AG04449 (cell line): ENCODE measurements at places on chromosomes 4 and X.
A peak's percentile ranks its signal among the peaks of the same experiment; 100 is the strongest.

GRCh38 chrX:68461093-68461492 lies 27.8 kb upstream of the OPHN1 start:
- no peak for DNase-seq

- DNase-seq, result no peak
These were observed 99.0 kb upstream of the MAML3 start for GRCh38 chr4:140252742-140253555.

GRCh38 chr4:104015680-104016079 lies 295.9 kb upstream of the TACR3 start:
- DNase-seq, result no peak

DNA sequence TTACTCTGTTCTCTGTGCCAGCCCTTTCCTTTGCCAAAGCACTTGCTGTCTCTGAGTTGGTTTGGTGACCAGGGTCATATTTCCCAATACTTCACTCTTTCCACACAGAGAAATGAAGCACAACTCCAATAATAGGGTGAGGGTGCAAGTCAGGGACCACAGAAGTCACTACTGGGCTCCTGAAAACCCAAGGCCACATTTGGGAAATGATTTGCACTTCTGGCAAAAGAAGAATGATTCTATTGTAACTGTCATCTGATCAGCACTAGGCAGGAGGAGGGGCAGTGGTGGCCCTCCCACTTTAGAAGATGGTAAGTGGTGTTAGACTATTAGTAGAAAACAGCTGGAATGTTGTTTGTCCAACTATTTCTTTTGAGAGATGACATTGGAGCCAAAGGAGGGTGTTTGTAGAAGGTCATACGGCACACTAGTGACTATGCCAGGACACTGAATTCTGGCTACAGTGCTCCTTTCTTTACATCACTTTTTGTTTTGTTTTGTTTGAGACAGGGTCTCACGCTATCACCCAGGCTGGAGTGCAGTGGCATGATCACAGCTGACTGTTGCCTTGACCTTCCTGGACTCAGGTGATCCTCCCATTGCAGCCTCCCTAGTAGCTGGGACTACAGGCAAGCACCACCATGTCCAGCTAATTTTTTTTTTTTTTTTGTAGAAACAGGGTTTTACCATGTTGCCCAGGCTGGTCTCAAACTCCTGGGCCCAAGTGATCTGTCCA lies 10.8 kb upstream of the HADH start:
- DNase-seq, result no peak

DNA sequence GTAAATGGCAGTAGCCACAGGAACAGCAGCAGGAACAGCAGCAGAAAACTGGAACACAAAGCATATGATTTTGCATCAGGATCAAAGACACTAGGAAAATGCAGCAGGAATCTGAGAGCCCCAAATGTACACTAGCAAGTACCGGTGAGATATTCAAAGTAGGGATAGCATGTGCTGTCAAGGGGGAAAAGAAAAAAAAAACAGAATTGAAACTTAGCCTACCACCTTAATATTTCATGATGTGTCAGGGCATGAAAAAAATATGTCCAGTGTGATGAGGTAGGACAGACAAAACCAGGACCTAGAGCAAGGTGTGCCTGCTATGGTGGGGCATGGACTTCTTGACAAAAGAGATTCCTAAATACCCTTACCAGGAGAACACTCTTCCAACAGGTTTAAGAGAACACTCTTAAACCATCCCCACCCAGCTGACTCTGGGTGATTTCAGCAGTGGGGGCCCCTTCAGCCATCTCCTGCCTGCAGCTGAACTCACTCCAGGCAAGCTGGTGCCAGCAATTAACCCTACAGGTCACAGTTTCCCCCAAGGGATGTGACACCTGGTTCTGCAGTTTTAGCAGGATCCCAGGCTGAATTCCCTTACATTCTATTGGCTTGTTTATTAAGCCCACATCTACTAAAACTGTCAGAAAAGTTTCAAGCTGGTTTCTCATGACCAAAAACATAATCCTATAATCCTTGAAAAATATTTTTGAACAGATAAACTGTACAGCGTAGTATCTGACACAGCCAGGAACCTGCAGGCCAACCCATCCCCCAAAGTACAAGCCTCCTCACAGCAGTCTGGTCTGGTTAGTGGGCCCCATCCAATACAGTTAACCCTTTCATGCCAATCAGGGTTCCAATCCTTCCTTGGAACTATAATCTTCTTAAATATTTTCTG lies 62.9 kb upstream of the FMR1 start:
- DNase-seq, result no peak

- DNase-seq, result no peak
These were observed 277.8 kb downstream of the TENM3 start for GRCh38 chr4:182521011-182521410.

DNA sequence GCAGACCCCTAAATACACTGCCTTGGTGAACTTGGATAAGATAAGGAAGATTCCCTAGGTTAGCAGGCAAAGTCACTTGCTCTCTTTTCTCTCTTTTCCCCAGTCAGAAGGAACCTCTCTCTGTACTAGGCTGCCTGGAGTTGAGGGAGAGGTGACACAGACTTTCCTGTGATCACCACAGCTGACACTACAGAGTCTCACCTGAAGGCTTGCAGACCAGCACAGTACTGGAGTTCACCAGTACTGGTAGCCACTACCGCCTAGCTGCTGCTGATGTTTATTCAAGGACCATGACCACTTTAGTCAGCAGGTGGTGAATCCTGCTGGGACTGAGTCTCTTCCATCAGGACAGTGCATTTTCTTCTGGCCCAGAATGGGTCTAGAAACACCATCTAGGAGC lies 63.3 kb downstream of the PTPN13 start:
- no peak for DNase-seq

DNA sequence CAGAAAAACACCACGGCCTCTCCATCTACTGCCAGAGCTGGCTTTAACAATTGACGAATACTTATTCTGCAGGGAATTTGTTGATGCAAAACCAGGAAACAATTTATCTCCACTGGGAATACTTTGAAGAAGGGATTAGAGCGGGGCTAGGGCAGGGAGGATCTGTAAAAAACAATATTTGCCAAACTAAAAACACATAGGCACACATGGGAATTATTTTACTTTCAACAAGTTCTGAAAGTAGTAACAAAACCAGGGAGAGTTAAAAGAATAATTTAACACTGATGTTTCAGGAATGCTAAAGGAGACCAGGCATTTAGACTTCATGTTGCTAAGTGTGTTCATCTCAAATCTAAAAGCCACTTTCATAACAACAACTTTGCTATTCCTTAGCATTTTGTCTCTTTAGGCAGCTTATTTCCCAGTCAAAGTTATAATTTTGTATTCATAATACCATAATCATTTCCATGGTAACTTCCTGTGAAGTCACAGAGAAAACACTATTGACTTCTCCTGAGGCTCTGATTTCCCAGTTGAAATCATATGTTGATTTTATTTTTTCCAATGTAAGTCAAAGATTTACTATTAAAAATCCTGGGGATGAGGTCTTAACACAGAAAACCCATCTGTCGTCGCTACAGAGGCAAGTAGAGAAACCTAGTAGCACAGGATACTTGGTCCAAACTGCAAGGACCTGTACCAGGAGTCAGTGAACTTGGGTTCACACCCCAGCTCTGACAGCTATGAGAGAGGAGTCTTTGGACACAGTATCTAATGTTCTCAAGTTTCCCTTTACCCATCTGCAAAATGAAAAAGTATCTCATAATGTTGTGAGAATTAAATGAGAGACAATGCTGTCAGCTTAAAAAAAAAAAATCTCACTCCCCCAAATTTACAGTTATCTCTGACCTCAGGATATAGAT lies 69.3 kb downstream of the SH3RF1 start:
- DNase-seq, result no peak

DNA sequence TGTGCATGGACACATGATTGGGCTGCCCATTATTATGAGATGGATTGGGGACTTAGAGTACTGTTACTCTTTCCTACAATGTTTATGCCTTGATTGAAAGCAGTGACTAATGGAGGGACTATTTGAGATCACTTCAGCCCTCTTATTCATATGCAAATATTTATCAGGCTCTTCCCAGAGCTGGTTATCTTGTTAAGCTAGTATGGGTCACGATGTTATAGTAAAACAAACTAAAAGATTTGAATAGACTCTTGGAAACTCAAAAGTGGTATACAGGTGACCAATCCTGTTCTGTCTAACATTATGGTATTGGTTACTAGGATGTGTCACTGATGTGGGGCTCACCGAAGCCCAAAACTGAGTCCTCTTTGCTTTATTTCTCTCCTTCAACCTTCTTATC lies 306.2 kb upstream of the CASK start:
- DNase-seq, result no peak

DNA sequence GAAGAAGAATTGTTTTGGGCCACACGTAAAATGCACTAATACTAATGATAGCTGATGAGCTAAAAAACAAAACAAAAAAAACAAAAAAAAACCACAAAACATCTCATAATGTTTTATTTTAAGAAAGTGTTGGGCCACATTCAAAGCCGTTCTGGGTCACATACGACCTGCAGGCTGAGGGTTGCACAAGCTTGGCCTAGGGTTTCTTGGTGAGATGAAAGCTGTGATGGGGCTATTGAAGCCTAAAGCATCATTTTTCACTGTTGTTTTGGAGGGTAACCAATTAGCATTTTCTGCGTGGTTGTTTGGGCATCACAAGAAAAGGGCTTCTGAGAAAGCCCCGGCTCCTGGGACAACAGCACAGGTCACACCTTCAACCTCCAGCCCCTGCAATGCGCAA lies 42.5 kb upstream of the ZNF157 start:
- no peak for DNase-seq

DNA sequence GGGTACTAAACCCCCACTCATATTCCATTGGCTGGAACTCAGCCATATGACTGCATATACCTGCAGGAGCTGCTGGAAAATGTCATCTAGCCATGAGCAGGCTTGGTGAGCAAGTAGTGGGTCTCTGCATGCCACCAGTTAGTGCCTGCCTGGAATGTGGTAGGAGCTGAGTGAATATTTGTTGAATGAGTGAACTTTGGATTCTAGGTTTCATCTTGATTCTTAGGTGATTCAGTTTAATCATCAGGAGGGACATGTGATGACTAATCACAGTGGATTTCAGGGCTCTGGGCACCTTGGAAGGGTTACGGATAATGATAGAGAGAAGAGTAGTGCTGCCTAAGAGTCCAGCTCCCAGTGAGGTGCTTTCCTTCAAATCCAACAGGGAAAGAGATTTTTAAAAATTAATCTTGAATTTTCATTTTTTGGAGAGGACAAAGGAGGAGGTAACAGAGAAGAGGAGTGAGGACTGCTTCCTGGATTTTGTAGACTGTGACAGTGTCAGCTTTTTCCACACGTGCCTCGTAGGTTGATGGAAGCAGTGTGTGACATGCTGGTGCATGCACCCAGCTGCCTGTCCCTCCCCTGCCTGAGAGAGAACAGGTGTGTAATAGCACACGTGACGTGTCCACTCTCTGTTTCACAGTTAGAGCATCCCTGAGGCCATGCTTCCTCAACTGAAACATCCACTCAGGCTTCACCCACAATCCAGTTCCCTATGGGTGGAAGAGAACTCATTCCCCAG lies 30.4 kb downstream of the NHS start:
- DNase-seq, result no peak

GRCh38 chrX:83916525-83916924 lies 55.6 kb downstream of the CYLC1 start:
- DNase-seq, result no peak

DNA sequence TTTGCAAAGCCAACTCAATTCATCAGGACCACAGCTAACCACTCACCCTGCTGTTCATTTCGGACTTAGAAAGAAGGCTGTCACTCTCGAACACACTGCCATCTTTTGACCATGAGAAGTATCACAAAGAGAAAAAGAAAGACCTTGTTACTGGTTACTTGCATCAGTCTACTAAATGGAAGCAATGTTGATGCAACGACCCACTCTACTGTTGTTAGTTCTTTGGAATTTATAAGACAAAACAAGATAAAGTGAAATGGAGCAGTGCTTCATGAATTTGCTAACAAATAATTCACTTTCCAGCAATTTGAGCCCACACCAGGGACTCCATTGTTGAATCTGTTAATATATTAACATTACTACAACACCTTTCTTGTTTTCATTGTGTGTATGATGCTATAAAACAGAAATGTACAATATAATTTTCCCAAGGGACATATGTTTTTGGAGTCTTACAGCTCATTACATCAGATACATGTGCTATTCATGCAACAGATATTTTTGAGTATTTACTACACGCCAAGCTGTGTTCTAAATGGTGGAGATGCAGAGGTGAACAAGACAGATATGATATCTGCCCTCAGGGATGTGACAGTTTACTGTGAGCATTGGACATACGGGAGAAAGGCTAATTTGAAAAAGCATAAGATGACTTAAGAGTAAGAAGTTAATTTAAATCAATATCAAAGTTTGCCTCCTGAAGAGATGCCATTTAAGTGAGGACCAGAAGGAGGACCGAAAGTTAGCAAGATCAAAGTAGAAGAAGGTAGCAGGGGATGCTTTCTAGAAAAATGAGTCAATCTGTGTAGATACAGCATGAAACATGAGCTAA lies 87.2 kb downstream of the AREG start:
- peak; percentile 47 for DNase-seq

DNA sequence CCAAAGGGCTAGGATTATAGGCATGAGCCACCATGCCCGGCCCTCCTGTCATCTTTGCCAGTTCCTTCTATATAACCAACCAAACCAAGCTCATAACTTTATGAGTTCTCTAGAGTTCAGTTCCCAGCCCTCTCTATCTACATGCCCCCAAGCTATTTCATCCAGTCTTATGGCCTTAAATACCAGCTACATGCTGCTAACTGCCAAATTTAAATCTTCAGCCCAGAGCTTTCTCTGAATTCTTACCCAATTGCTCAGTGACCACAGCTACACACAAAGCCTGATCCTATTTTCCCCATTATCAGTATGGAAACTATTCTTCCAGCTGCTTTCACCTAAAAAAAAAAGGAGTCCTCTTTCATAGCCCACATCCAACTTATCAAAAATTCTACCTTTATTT lies 23.1 kb downstream of the TMEM184C start:
- DNase-seq, result peak; percentile 54

GRCh38 chr4:19941434-19941833 lies 310.3 kb upstream of the SLIT2 start:
- DNase-seq, result no peak

- DNase-seq, result no peak
These were observed 58.3 kb upstream of the MAGEB2 start for GRCh38 chrX:30156880-30157560.

GRCh38 chr4:53380221-53380620 lies 2.8 kb downstream of the FIP1L1 start:
- DNase-seq, result no peak

DNA sequence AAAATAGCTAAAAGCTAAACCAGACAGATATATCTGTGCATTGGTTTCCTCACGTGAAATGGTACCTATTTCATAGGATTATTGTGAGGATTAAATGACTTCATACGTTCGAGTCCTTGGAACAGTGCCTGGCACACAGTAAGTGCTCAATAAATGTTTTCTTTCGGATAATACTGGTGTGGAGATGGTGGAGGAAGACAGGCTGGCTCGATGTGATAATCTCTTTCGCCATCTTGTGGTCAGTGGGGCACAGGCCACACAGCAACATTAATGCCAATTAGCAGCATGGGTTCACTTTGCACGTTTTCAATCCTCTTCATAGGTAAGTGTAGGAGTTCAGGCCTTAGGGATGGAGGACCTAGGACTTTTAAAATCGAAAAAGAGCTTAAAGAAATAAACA lies 9.3 kb downstream of the PAGE4 start:
- DNase-seq, result no peak

- no peak for DNase-seq
These were observed 129.5 kb downstream of the KCTD8 start for GRCh38 chr4:44319129-44319528.
